ENCODE measurements at places on chromosomes 1 and 21. TPM values are rescaled to one million over a fixed set of nuclear protein-coding genes. Genes with fewer than 3 reads are reported as not detected.

GRCh38 chr1:204130981-204131892 is 20.6 kb downstream of the ETNK2 start:
- H3K36me3 ChIP-seq, result no peaks in the 10 kb centered on the region
- H3K27me3 ChIP-seq, result no peaks in the 10 kb centered on the region
- no peak for DNase-seq
- H3K4me1 ChIP-seq, result peaks cover 3% of the 10 kb centered on the region
- H3K27ac ChIP-seq, result no peak overlapping the region
- no peak overlapping the region for H3K4me3 ChIP-seq

GRCh38 chr1:27589441-27589840 is 14.5 kb downstream of the AHDC1 start:
- H3K4me3 ChIP-seq, result no peak overlapping the region
- no peaks in the 10 kb centered on the region for H3K27me3 ChIP-seq
- H3K27ac ChIP-seq, result no peak overlapping the region
- no peaks in the 10 kb centered on the region for H3K4me1 ChIP-seq
- DNase-seq, result no peak

OR2L8 gene
- not detected for total RNA-seq

PGLYRP3 gene
- not detected for total RNA-seq

DNA sequence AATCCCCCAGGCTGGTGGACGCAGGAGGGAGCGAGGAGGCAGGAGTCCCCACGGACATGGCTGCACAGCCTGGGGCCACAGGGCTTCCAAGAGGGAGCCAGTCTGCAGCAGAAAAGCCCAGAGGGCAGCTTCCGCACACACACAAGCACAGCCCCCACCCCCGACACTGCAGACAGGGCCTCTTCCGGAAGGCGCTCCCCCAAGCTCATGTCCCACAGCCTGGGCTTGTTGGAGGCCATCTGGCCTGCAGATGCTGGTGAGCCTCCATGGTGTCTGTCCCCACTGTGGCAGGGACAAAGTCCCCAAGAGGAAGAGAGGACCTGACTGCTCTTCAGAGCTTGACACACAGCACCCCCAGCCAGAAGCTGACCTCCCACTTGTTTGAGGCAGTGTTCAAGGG is 13.4 kb upstream of the KIAA1614 start:
- H3K36me3 ChIP-seq, result peaks cover 2% of the 10 kb centered on the region
- no peaks in the 10 kb centered on the region for H3K27me3 ChIP-seq
- no peak overlapping the region for H3K27ac ChIP-seq
- H3K4me1 ChIP-seq, result no peaks in the 10 kb centered on the region
- no peak overlapping the region for H3K4me3 ChIP-seq

DNA sequence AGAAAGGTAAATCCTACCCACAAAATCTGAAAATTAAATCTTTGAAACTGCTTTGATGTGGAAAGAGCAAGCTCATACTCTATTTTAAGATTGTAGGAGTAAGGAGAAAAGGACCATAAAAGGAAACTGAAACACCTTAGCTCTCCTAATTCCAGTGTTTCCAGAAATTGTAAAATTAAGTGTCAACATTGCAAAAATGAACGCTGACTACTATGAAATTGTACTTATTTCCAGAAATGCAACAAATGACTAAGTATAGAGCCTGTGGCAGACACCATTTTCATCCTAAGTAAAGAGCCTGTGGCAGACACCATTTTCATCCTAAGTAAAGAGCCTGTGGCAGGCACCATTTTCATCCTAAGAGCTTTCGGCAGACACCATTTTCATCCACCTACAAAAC is 6.9 kb upstream of the SIPA1L2 start:
- DNase-seq, result no peak
- H3K27ac ChIP-seq, result no peak overlapping the region
- no peak overlapping the region for H3K4me3 ChIP-seq
- no peaks in the 10 kb centered on the region for H3K4me1 ChIP-seq
- no peaks in the 10 kb centered on the region for H3K36me3 ChIP-seq
- peaks cover 24% of the 10 kb centered on the region for H3K27me3 ChIP-seq

GRCh38 chr21:40047211-40047610 is 180.0 kb downstream of the PCP4 start:
- no peaks in the 10 kb centered on the region for H3K27me3 ChIP-seq
- DNase-seq, result no peak
- no peaks in the 10 kb centered on the region for H3K36me3 ChIP-seq
- no peak overlapping the region for H3K27ac ChIP-seq
- no peaks in the 10 kb centered on the region for H3K4me1 ChIP-seq
- no peak overlapping the region for H3K4me3 ChIP-seq

DNA sequence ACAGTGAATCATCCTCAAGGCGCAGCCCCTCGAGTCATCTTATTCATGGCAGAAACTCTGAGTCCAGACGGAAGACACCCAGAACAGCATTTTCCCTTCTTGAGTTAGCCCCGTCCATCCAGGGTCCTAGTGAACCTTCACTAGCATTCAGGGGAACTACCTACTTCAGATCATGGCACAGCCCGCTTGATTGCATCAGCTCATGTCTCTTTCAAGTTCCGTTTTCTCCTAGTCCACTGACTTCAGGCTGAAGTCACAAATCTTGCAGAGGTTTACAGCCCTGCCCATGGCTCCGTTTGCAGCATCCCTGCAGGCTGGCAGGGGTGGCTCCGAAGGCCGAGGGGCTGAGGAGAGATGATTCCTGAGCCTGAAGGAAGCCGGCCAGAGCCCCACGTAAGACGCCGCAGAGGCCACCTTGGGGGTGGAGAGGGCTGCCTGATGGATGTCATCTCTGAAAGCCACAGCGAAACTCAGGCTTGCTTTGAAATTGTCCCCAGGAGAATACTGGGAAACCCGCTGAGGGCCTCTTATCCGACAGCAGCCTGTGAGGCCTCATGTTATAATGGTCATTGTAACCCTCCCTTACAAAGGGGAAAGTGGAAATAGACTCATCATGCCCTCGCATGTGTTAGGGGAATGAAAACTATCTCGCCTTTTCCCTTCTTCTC is 310.2 kb upstream of the AJAP1 start:
- no peaks in the 10 kb centered on the region for H3K27me3 ChIP-seq
- H3K27ac ChIP-seq, result no peak overlapping the region
- H3K4me3 ChIP-seq, result no peak overlapping the region
- no peak for DNase-seq
